T follicular helper cell (primary cell): ENCODE measurements at places on chromosomes 1 and 21.

GRCh38 chr1:198904321-198904720 is 265.5 kb downstream of the PTPRC start:
- DNase-seq, result no peak

- DNase-seq, result no peak
Measured at GRCh38 chr1:57019236-57019839, 53.5 kb upstream of the C8B start.

DNA sequence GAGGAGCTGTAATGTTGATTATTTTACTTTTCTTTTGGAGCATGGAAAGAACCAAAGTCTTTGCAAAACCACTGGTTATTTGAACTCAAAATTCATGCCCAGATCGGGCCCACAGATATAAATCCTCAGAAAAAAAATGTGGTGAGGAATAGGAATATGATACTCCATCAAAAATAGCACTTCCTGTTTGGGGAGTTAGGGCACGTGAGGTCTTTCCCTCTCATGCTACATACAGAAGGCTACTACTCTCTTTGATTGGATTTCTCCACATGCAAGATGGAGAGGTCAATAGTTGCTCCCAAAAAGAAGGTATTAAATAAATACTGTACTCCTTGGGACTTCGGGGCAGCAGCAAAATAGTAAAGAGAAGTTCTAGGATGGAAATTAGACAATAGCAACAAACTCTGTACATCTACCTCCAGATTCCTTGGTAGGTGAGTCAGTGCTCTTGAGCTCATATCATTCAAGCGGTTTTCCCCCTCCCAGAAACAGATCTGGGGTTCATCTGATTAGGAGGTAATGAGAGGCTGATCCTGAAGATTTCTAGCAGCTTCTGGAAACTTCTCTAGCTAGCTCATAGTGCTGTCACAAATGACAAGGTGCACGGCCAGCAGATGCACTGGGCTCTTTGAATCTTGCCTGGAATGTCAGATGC is 47.1 kb downstream of the SLC9C2 start:
- DNase-seq, result no peak

GRCh38 chr1:87880098-87880760 is 551.5 kb downstream of the LMO4 start:
- no peak for DNase-seq

- DNase-seq, result no peak
Measured at GRCh38 chr1:18923756-18924211, 21.4 kb upstream of the ALDH4A1 start.

GRCh38 chr1:211697356-211697755 is 21.9 kb upstream of the NEK2 start:
- DNase-seq, result no peak

- no peak for DNase-seq
Measured at GRCh38 chr1:223732993-223733798, 20.9 kb downstream of the CAPN2 start.

DNA sequence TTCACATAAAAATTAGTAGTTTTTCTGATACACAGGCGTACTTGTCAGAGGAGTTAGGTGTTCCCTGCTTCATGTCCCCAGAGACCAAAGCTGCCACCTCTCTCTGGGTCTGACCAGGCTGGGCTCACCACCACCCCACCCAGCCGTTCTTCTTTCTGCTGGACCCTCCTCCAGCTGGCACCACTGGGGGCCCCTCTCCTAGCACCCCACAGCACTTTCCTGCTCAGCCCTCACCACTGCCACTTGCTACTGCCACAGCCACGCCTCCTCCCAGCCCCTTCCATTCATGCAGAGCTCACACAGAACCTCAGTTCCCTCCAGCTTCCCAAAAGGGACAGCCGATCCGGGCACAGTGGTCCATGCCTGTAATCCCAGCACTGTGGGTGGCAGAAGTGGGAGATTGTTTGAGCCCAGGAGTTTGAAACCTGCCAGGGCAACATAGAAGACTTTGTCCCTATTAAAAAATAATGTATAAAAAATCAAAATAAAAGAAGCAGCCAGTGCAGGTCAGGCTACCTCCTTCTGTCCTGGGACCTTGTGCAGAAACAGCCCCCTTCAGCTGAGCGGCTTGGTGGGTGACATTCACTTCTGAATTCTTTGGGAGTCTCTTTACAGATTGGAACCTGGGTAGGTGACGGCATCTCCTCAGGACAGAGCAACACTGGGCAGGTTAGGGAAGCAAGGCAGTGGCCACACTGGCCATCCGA is 208.3 kb downstream of the TOMM20 start:
- DNase-seq, result no peak
